ENCODE measurements at places on chromosomes 5 and 9.

GRCh38 chr9:136045595-136046553, 49.2 kb downstream of the NACC2 start:
- peaks cover under 1% of the 10 kb centered on the region for H3K4me1 ChIP-seq
- DNase-seq = no peak
- peaks cover under 1% of the 10 kb centered on the region for H3K27me3 ChIP-seq
- no peak overlapping the region for H3K4me3 ChIP-seq

- H3K4me3 ChIP-seq = no peak overlapping the region
- H3K27ac ChIP-seq = no peak overlapping the region
- peaks cover 6% of the 10 kb centered on the region for H3K27me3 ChIP-seq
- no peaks in the 10 kb centered on the region for H3K4me1 ChIP-seq
Measured at GRCh38 chr5:31623249-31623648, 15.7 kb upstream of the PDZD2 start.

DNA sequence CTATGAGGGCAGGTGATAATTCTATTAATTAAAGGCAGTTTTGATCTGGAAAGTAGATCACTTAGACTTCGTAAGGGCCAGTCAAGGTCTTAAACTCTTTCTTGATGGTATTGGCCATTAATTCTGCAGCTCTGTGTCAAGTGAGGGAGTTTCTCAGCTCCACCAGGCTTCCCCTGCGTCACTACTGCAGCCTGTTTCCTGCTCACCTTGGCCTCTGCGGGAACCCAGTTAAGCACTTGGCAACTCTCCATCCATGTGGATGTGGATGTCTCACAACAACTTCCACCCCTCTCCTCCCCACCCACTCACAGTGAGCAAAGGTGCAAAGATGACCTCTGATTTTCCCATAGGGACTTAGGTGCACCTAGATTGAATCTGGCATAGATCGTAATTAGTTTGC, 191.6 kb downstream of the PLK2 start:
- DNase-seq = no peak
- no peaks in the 10 kb centered on the region for H3K4me1 ChIP-seq
- no peaks in the 10 kb centered on the region for H3K36me3 ChIP-seq
- no peak overlapping the region for H3K27ac ChIP-seq
- no peak overlapping the region for H3K4me3 ChIP-seq

DNA sequence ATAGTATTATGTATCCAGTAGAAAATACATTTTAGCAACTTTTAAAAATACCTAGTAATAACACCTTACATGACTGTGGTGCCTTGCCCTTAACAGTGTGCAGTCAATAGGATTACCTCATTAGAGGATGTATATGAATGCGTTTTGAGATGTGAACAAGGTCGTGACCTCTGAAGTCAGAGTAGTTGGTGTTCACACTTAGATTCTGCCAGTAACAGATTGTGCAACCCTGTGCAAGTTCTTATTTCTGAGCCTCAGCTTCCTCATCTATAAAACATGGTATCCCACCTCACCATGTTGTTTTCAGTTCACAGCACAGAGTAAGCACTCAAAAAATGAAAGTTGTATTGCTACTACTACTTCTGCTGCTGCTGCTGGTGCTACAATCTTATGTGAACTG, 347.3 kb downstream of the KDM4C start:
- no peak overlapping the region for H3K4me3 ChIP-seq
- H3K27ac ChIP-seq = no peak overlapping the region
- H3K27me3 ChIP-seq = no peaks in the 10 kb centered on the region
- no peaks in the 10 kb centered on the region for H3K4me1 ChIP-seq

- no peaks in the 10 kb centered on the region for H3K27me3 ChIP-seq
- no peak overlapping the region for H3K27ac ChIP-seq
- H3K4me3 ChIP-seq = no peak overlapping the region
- no peak for DNase-seq
Measured at GRCh38 chr5:10424124-10424731, 17.5 kb upstream of the ROPN1L start.

GRCh38 chr5:163941079-163941478, 435.7 kb downstream of the MAT2B start:
- H3K4me1 ChIP-seq = no peaks in the 10 kb centered on the region
- no peaks in the 10 kb centered on the region for H3K27me3 ChIP-seq
- no peak for DNase-seq
- H3K4me3 ChIP-seq = no peak overlapping the region

- no peak overlapping the region for H3K27ac ChIP-seq
- DNase-seq = no peak
- H3K27me3 ChIP-seq = no peaks in the 10 kb centered on the region
- H3K4me3 ChIP-seq = no peak overlapping the region
- H3K36me3 ChIP-seq = no peaks in the 10 kb centered on the region
Measured at GRCh38 chr9:35168963-35169362, 7.2 kb downstream of the UNC13B start.

DNA sequence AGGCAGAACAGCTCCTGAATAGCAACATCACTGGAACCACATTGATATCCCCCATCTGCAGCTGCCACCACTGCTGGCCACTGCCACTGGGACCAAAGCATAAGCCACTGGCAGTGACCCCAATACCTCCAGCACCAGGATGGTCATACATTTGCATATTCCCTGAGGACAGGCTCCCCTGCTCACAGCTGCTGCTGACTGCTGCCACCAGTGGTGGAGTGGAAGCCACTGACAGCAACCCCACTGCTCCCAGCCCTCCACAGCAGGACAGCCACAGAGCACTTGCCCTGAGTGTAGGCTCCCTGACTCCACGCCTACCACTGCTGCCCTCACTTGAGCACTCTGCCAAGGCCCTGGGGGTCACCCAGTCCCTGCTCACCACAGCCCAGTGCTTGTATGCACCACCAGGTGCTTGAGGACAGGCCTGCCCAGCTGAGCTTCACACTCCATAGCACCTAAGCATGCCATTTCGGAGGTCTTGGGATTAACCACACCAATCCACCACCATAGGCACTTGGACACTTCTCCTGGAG, 327.4 kb upstream of the RPS23 start:
- no peaks in the 10 kb centered on the region for H3K27me3 ChIP-seq
- H3K27ac ChIP-seq = no peak overlapping the region
- no peak overlapping the region for H3K4me3 ChIP-seq
- no peak for DNase-seq

GRCh38 chr5:156482818-156483217, 155.9 kb downstream of the SGCD start:
- no peaks in the 10 kb centered on the region for H3K4me1 ChIP-seq
- H3K4me3 ChIP-seq = no peak overlapping the region
- no peak overlapping the region for H3K27ac ChIP-seq
- DNase-seq = no peak
- H3K36me3 ChIP-seq = no peaks in the 10 kb centered on the region
- H3K27me3 ChIP-seq = no peaks in the 10 kb centered on the region

DNA sequence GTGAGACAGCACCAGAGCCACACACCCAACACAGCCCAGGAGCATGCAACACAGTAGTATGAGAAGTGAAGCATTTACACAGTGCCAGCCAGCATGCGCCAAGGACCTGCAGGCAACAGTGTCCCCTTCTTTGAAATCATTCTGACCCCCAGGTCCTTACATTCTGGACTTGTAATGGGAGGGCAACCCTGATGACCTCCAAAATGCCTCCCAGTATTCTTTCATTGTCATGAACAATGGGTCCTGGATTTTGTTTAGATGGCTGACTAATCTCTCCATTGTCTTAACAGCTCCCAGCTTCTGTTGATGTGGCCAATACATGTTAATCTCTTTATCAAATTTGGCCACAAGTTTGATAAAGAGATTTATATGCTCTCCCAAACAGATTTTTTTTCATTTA, 417.1 kb downstream of the DMRTA1 start:
- H3K36me3 ChIP-seq = no peaks in the 10 kb centered on the region
- H3K27me3 ChIP-seq = no peaks in the 10 kb centered on the region
- no peak for DNase-seq

DNA sequence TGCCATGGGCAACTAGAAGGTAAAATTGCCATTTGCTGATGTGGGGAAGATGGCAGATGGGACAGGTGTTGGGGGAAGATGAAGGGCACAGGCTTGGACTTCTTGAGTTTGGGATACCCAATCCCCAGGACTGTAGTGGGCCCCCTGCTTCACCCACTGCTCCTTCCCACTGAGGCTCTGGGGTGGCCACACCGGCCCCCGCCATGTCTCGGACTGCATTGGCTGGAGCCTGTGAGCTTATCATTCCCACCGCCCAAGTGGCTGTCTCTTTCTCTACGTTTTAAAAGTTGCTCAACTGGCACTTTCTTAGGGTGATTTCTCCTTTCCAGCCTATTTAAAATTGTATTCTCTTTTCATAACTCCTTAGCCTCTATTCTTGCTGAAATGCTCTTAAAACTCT, 730.0 kb upstream of the ADAMTS16 start:
- H3K4me3 ChIP-seq = no peak overlapping the region
- H3K36me3 ChIP-seq = no peaks in the 10 kb centered on the region
- no peak for DNase-seq
- H3K27me3 ChIP-seq = no peaks in the 10 kb centered on the region

DNA sequence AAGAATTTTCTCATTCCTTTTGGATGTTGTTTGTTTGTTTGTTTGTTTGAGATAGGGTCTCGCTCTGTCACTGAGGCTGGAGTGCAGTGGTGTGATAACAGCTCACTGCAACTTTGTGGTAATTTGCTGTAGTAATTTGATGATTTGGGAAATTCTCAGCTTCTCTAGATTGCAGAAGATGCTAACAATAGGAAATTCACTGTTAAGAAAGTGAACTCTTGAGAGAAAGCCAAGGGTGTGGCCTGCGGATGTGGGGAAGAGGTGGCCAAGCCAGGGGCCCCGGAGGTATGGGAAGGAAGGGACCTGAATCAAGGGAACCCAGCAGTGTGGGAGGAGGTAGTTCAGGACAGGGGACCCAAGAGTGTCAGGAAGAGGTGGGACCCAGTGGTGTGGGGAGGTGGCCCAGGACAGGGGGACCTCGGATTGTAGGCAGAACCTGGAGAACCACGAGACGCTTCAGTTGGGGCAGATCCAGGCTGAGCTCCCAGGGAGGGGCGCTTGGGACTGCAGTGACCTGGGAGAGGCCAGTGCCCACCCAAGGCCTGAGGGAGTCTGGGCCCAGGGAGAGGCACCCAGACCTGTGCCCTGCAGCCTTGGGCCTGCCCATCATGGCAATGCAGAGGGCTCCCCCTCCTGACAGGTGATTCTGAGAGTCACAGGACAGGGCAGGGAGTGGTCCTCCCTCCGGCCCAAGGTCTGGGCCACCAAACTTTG, 5.6 kb upstream of the LCN2 start:
- H3K27ac ChIP-seq = no peak overlapping the region
- H3K36me3 ChIP-seq = no peaks in the 10 kb centered on the region
- no peaks in the 10 kb centered on the region for H3K27me3 ChIP-seq
- H3K4me3 ChIP-seq = no peak overlapping the region
- peaks cover 8% of the 10 kb centered on the region for H3K4me1 ChIP-seq

DNA sequence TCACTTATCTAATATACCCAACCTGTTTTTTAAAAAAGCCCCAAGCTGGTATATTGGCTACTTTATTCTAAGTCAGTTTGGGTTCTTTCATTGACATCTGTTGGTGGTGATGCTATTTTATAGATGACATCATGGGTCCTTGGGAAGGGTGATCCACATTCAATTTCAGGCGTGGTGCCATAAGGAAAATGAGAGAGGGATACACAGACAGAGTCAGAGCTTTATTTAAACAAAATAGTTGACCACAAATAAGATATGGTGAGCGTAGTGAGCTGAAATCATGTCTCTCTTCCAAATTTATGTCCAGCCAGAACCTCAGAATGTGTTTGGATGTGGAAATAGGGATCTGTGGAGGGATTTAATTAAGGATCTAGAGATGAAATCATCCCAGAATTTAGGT, 302.4 kb downstream of the MAT2B start:
- DNase-seq = no peak
- H3K27me3 ChIP-seq = no peaks in the 10 kb centered on the region

GRCh38 chr9:98568909-98569469, 139.7 kb downstream of the GABBR2 start:
- DNase-seq = no peak
- no peak overlapping the region for H3K27ac ChIP-seq
- H3K4me1 ChIP-seq = no peaks in the 10 kb centered on the region
- H3K27me3 ChIP-seq = peaks cover 3% of the 10 kb centered on the region

GRCh38 chr5:151038801-151039238, 18.4 kb downstream of the GPX3 start:
- H3K4me1 ChIP-seq = no peaks in the 10 kb centered on the region
- no peak overlapping the region for H3K27ac ChIP-seq
- H3K4me3 ChIP-seq = no peak overlapping the region
- no peaks in the 10 kb centered on the region for H3K27me3 ChIP-seq
- no peak for DNase-seq
- H3K36me3 ChIP-seq = peaks cover 100% of the 10 kb centered on the region

DNA sequence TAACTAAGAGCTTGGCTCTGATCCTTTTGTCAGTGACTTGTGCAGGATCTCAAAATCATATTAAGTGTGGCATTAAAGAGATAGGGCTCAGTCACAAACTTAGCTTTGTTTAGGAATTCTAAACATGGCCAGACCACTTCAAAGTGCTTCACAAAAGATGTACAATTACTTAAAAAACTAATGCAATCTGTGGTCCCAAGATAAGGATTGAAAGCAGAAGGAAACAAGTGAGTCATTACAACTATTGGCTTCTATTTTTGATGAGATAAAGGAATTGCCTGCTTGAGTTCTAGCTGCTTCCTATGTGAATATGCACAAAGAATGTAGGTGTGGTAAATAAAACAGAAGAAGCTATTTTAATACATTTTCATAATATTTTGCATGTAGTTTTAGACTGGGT, 44.9 kb upstream of the SLC12A2 start:
- H3K36me3 ChIP-seq = no peaks in the 10 kb centered on the region
- no peak overlapping the region for H3K4me3 ChIP-seq
- H3K27me3 ChIP-seq = no peaks in the 10 kb centered on the region
- no peaks in the 10 kb centered on the region for H3K4me1 ChIP-seq

GRCh38 chr9:99352826-99353225, 130.7 kb downstream of the SEC61B start:
- no peak overlapping the region for H3K4me3 ChIP-seq
- H3K27ac ChIP-seq = no peak overlapping the region
- no peak for DNase-seq
- H3K4me1 ChIP-seq = no peaks in the 10 kb centered on the region

GRCh38 chr9:125043148-125043547, 100.2 kb downstream of the SCAI start:
- H3K4me1 ChIP-seq = no peaks in the 10 kb centered on the region
- no peak for DNase-seq
- no peak overlapping the region for H3K27ac ChIP-seq
- H3K4me3 ChIP-seq = no peak overlapping the region
- no peaks in the 10 kb centered on the region for H3K36me3 ChIP-seq
- H3K27me3 ChIP-seq = no peaks in the 10 kb centered on the region

DNA sequence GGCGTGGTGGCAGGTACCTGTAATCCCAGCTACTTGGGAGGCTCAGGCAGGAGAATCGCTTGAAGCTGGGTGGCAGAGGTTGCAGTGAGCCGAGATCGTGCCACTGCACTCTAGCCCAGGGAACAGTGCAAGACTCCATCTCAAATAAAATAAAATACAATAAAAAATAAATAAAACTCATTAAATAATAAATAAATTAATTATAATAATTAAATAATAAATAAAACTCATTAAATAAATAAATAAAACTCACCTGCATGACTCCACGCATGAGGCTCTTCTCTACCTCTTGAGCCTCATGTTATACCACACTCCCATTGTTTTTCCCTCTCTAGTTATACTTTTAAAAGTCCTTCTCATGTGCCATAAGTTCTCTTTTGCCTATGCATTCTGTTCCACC, 995.4 kb downstream of the MAT2B start:
- no peaks in the 10 kb centered on the region for H3K4me1 ChIP-seq
- no peak overlapping the region for H3K4me3 ChIP-seq
- H3K27me3 ChIP-seq = no peaks in the 10 kb centered on the region
- no peaks in the 10 kb centered on the region for H3K36me3 ChIP-seq
- H3K27ac ChIP-seq = no peak overlapping the region
- no peak for DNase-seq

Measured in effector memory CD4-positive, alpha-beta T cell (primary cell).